ENCODE measurements at places on chromosomes 6 and 20.

DNA sequence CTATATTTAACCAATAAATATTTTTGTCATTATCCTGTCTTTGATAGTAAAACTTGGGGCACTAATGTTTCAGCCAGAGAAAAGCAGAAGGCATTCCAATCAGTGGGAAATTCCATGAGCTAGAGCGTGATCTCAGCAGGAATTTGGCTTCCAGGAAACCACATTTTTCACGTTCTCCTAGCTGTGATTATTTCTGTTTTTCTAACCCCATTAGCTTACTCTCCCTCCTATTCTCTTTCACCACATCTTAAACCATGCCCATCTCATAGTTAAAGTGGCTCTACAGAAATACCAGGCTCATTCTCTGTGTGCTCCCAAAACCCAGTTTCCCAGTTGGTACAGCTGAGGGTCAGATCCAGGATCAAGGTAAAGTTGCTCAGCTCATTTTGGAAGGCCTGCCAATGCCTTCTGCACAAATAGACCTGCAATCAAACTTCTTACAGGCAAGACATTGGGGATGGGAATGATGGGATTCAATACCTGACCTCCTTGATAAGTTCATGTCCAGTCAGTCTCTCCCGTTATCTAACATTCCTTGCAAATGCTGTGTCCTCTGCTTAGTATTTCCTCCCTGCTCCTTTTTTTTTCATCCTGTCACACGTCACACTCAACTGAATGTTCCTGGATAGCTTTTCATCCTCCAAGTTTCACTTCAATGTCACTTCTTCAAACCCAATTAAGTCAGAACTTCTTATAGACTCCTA, 33.1 kb upstream of the TMEM30A start:
- DNase-seq = no peak

DNA sequence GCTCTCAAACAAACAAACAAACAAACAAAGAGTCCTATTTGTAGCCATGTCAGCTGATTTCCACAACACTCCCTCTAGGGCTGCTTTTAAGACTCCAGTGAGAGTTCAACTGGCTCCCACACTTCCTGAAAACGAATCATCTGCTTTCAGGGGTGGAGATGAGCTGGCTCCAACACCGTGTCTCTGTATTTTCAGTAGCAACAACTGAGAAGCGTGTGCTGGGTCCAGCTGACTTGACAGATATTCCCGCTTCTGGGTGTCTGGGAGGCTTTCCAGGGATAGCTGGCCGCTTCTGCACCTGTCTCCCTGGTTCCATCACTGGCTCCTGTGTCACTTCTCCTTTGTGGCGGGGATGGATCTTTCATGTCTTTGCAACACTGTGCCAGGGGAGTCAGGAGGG, 272.5 kb upstream of the SOX4 start:
- no peak for DNase-seq

GRCh38 chr6:24188578-24189080, 62.6 kb downstream of the NRSN1 start:
- DNase-seq = no peak

- DNase-seq = no peak
Observed at GRCh38 chr20:6034134-6034969, 19.5 kb downstream of the LRRN4 start.

DNA sequence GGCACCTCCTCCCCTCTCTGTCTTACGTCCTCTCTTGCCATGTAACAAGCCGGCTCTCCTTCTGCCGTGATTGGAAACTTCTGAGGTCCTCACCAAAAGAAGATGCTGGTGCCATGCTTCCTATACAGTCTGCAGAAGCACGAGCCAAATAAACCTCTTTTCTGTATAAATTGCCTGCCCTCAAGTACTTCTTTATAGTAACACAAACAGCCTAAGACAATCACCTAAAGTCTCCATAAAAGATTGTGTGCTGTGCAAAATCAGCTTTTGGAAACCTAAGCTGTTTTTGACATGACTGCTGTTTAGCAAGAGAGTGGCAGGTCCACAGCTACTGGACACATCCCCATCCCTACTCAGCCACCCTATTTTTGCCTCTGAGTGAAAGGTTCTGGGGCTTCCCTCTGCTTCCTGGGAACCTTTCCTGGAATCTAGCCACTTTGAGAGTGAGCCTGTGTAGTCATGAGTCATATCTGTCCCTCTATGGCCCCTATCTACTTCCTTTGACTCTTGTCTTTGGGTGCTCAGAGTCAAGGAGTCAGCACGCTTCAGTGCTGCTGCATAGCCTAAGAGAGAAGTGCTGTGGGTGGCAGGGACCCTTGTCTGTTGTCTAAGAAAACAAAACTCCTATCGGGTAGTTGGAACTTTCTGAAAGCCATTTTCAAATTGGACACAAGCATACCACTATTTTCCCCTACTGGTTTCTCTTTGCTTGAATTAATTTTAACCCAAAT, 110.0 kb downstream of the PPP1R14C start:
- DNase-seq = no peak

GRCh38 chr6:149147938-149148718, 169.4 kb upstream of the TAB2 start:
- no peak for DNase-seq

- DNase-seq = no peak
Observed at GRCh38 chr6:118903138-118903537, 9.2 kb downstream of the ASF1A start.

DNA sequence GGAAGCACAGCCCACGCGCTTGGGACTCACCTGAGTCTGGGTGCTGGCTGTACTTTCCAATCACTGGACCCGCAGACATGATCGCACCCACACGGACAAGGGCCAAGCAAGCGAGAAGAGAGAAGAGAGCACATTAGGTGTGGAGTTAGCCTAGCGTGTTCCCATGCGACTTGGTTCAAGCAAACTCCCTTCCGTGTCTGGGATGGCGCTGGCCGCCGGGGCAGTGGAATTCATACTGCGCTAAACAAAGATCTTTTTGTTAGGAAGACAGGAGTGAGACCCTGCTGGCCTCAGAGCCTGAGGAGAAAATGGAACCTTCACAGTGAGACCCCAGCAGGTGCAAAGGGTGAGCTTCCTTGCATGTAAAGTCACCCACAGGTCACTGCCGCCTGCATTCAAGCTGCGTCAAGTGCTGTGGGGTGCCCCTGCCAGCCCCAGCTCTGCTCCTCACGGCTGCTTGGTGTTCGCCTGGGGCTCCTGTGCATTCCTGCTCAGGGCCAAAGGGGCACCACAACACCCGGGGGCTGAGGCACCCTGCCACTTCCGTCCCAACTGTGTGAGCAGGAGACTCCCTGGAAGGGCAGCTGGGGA, 26.4 kb downstream of the PSMG4 start:
- DNase-seq = no peak

DNA sequence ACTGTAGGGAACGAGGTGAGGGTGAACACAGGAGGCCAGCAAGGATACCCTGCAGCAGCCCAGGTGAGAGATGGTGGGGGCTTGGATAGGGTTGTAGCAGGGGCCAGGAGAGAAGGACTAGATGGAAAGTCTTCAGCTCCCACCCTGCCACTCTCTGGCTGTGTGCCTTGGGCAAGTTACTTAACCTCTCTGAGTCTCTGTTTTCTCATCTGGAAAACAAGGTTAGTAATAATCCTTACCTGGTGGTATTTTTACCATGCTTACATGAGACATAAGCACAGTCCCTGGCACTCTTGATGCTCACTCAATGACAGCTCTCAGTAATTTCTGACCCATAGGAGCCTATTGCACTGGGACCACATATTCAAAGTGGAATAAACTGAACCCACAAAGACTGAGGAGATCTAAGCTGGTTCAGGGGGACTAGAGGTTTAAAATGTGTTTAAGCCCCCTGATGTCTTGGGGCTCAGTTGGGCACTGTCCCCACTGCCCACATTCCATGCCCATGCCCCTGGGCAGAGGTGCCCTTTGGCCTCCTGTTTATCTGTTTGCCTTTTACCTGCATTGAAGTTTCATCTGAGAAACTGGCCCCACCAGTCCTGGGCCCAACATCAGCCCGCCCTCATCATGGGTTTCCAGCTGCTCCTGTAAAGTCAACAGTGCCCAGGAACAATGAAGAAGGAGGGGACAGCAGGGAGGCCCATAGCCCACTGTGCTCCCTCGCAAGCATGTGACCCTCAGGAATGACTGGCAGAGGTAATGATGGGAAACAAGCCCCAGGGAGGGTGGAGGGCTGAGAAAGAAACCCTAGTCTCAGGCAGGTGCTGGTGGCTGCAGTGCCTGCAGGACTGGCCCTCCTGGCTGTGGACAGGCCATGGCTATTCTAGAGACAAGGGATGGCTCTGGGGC, 104.0 kb downstream of the VEGFA start:
- no peak for DNase-seq

GRCh38 chr6:129954749-129955431, 63.5 kb upstream of the L3MBTL3 start:
- DNase-seq = no peak

GRCh38 chr20:36631646-36632045, 14.3 kb downstream of the SLA2 start:
- DNase-seq = no peak

- DNase-seq = no peak
Observed at GRCh38 chr6:42100029-42100901, 42.2 kb downstream of the C6orf132 start.
